ENCODE measurements at places on chromosomes 4 and X.

DNA sequence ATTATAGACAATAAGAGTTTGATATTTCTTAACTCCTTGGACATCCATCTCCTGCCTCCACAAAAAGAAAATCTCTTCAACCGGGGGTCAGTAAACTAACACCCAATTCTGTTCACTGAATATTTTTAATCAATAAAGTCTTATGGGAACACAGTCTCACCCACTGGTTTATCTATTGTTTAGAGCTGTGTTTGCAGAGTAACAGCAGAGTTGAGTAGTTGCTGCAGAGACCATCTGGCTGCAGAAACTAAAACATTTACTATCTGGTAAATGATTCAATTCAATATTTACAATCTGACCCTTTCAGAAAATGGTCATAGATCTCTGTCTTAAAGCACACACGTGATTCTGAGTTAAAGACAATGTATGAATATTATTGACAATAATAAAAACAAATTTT lies 94.0 kb downstream of the TMA16 start:
- peaks cover 14% of the 10 kb centered on the region for H3K4me1 ChIP-seq
- H3K27me3 ChIP-seq = no peaks in the 10 kb centered on the region
- DNase-seq = no peak
- no peak overlapping the region for H3K27ac ChIP-seq

DNA sequence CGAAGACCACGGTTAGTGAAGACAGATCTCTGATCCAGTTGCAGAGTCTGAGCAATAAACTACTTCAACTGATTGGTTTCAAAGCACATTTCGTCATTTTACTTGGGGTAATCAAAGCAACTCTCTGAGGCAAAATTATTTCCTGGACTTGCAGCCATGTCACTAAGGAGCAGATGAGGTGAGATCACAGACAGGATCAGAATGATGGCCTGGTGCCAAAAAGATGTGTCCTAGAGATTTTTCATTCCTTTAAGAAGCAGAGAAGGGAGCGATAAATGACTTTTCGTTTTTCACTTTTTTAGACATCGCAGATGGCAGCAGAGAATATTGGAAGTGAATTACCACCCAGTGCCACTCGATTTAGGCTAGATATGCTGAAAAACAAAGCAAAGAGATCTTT lies 83.9 kb downstream of the PTTG2 start:
- no peaks in the 10 kb centered on the region for H3K27me3 ChIP-seq
- no peak overlapping the region for H3K27ac ChIP-seq
- H3K4me1 ChIP-seq = no peaks in the 10 kb centered on the region
- DNase-seq = no peak
- H3K36me3 ChIP-seq = peaks cover 62% of the 10 kb centered on the region

DNA sequence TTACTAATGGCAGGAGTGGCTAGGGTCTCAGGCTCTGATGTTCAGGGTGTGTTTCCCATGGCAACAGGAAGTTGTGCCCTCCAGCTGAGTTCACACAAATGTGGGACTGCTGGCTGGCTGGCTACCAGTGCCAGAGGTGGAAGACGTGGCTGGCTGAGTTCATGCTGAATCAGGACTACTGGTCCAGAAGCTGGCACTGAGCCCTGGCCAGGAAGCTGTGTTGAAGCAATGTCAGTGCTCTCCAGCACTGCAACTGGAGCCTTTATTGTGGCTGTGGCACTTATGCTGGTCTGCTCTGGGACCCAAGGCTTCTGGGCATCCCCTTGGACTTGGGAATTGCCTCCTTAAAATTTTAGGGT lies 42.0 kb upstream of the ZXDA start:
- no peaks in the 10 kb centered on the region for H3K36me3 ChIP-seq
- H3K4me3 ChIP-seq = no peak overlapping the region
- peaks cover 66% of the 10 kb centered on the region for H3K27me3 ChIP-seq
- H3K4me1 ChIP-seq = peaks cover 3% of the 10 kb centered on the region
- no peak overlapping the region for H3K27ac ChIP-seq

DNA sequence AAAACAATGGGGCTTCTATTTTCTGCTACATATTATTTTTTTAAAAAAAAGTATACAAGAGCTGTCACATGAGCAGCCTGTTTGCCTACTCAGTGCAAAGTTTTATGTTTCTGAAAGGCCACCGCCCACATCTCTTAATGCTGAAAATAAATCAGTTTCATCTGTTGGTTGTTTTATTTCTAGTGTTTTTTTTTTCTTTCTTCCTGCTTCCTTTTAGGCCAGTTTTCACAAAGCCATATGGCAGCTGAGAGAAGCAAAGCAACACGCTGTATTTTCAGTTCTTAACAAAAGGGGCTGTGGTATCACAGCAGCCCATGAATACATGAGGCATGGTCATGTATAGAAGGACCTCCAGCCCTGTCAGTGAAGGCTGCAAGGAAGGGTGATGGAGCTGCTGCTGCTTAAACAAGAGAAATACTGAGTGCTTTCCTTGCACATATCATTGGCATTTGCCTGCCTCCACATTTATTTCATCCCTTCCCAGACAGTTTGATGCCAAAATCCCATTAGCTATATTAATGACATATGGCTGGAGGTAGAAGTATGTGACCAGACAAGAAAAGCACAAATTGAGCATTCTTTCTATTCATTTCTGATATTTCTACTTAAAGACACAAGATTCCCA lies 172.5 kb downstream of the PCDH18 start:
- no peaks in the 10 kb centered on the region for H3K27me3 ChIP-seq
- no peak for DNase-seq
- H3K27ac ChIP-seq = no peak overlapping the region
- no peaks in the 10 kb centered on the region for H3K36me3 ChIP-seq
- H3K4me1 ChIP-seq = no peaks in the 10 kb centered on the region

DNA sequence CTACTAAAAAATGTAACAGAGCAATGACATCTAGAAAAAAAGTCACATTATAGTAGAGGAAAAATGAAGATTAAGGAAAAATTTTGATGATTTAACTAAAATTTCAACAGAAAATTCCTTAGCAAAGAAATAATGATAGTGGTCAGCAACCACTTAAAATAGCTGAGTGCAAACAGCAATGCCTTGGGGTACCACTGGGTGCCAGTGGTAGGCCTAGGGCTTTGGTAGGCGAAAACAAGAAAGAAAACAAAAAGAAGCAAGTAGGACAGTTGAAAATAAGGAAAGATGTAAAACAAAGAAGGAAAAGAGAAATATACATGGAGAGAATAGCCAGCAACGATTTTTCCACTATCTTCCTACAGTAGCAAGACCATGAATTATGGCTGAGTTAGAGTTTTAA lies 313.5 kb upstream of the IRS4 start:
- H3K27me3 ChIP-seq = peaks cover 19% of the 10 kb centered on the region
- no peaks in the 10 kb centered on the region for H3K36me3 ChIP-seq
- no peak for DNase-seq
- H3K27ac ChIP-seq = no peak overlapping the region
- no peak overlapping the region for H3K4me3 ChIP-seq

DNA sequence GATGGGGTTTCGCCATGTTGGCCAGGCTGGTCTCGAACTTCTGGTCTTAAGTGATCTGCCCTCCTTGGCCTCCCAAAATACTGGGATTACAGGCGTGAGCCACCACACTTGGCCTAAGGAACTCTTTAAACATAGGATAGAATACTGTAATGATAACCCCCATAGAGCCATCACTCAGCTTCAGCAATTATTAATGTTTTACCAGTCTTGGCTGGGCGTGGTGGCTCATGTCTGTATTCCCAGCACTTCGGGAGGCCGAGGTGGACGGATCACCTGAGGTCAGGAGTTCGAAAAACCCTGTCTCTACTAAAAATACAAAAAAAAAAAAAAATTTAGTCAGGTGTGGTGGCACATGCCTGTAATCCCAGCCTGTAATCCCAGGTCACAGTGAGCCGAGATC lies 15.1 kb downstream of the EIF2S3 start:
- no peak overlapping the region for H3K27ac ChIP-seq
- no peak for DNase-seq
- H3K4me3 ChIP-seq = no peak overlapping the region
- no peaks in the 10 kb centered on the region for H3K27me3 ChIP-seq
- no peaks in the 10 kb centered on the region for H3K4me1 ChIP-seq

GRCh38 chrX:14913241-14913640 lies 40.0 kb downstream of the MOSPD2 start:
- peaks cover 11% of the 10 kb centered on the region for H3K27me3 ChIP-seq
- peaks cover 1% of the 10 kb centered on the region for H3K4me1 ChIP-seq
- H3K27ac ChIP-seq = no peak overlapping the region
- no peak for DNase-seq

DNA sequence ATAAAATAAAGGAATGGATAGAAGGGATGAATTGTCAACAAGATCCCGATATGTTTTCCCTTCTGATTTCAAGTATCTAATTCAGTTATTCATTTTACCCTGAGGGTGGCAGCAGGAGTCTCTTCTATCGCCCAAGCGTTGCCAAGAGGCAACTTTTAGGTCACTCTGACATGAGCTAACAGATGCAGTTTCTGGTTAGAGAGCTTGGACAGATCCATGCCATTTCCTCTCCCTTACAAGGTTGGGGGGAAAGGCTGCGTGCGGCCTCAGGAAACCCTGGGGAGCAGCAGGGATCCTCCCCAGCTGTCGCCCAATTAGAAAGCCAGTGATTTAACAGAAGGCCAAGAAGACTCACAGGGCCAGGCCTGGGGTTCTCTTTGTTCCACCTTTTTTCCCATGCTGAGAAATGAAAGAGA lies 35.3 kb upstream of the WAS start:
- no peak overlapping the region for H3K4me3 ChIP-seq
- no peak for DNase-seq
- H3K27me3 ChIP-seq = peaks cover 18% of the 10 kb centered on the region
- H3K27ac ChIP-seq = peak overlapping the region; percentile 64
- H3K36me3 ChIP-seq = no peaks in the 10 kb centered on the region

DNA sequence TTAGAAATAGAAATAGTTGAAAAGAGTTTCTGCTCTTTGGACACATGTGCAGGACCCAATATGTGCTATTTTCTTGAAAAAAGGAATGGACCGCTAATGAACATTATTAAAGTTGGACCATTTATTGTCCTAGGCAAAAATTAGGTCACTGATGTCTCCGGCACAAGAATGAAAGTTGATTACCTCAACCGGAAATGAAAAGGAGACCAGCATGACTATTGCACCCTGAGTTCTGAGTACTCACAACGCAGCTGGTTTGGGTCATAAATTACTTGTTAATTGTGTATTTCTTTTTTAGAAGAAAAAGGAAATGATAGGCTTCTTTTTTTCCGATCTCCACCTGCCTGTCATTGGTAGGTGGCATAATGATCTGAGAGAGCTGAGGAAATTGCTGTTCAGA lies 232.7 kb downstream of the ARHGAP24 start:
- no peak for DNase-seq
- H3K4me1 ChIP-seq = no peaks in the 10 kb centered on the region
- H3K4me3 ChIP-seq = no peak overlapping the region
- H3K36me3 ChIP-seq = no peaks in the 10 kb centered on the region

DNA sequence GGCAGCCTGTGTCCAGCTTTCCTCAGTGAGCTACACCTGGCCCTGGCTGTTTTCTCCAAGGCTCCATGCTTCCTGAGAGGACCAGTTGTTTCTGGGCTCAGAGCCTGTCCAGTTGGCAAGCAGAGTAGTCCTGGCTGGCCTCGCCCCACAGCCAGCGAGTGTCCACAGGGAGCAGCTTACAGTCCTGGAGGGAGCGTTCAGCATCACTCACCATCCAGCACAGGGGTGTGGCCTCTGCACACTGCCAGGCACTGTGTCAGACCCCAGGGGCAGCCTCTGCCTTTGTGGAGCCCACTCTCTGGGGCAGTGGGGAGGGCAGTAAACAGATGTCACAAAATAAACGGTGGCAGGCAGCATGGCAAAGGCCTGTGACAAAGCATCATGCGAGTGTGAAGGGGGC lies 23.9 kb downstream of the EVC start:
- no peak overlapping the region for H3K27ac ChIP-seq
- H3K4me1 ChIP-seq = no peaks in the 10 kb centered on the region
- no peaks in the 10 kb centered on the region for H3K36me3 ChIP-seq
- peaks cover 4% of the 10 kb centered on the region for H3K27me3 ChIP-seq
- no peak overlapping the region for H3K4me3 ChIP-seq

GRCh38 chr4:68167706-68168105 lies 38.0 kb upstream of the TMPRSS11F start:
- H3K27me3 ChIP-seq = peaks cover 22% of the 10 kb centered on the region
- no peak for DNase-seq
- no peak overlapping the region for H3K4me3 ChIP-seq
- no peaks in the 10 kb centered on the region for H3K36me3 ChIP-seq
- no peak overlapping the region for H3K27ac ChIP-seq
- H3K4me1 ChIP-seq = no peaks in the 10 kb centered on the region

DNA sequence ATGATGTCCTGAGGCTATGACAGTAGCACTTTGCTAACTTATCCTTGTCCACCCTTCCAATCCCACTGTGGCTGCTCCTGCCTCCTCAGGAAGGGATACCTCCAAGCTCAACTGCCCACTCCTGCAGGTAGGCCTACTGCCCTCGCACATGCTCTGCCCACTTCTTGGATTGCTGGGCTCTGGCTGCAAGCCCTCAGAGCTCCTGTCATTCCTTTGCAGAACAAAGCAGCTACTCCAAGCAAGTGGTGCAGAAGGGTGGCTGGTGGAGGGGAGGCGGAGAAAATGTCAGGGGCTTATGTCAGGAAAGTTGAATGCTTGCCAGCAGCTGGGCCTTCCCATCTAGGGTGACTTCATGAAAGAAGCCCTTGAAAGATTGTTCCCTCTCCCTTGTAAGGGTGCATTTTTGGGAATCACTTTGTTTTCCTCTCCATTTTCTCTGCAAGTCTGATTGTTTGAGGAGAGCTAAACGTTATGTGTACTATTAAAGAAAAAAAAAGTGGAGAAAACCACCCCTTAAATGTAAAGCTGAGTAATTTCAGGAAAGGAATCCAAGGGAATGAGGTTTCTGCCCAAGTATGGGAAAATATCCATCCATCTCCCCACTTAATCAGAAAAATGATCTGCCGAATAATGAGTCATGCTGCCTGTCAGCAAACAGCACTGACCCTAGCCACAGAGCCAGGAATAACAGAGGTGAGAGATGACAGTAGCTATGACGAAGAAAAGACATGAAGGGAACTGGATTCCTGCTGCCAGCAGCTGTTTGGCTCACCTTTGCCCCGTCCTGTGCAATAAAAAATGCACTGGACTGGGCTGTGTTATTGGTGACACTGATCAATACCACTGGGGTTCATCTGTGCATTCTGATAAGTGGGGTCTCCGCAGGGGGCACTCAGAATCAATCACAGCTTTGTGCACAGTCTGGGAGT lies 102.0 kb downstream of the RTL5 start:
- H3K4me3 ChIP-seq = no peak overlapping the region
- peaks cover 39% of the 10 kb centered on the region for H3K27me3 ChIP-seq

DNA sequence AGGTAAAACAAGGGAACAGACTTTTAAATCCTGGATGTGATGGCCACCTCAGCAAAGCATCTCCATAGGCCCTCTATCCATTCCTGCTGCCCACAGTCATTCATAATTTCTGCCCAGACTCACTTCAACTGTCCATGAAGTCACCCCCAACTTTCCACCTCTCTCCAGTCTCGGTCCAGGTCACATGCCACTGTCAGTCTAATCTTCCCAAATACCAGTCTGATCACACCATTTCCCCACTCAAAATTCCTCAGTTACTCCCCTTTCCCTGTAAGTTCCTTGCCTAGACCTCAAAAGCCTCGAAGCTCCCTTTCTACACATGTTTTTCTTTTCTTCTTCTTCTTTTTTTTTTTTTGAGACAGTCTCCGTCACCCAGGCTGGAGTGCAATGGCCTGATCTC lies 51.2 kb upstream of the HOPX start:
- no peak for DNase-seq
- no peaks in the 10 kb centered on the region for H3K27me3 ChIP-seq
- H3K4me3 ChIP-seq = no peak overlapping the region
- H3K36me3 ChIP-seq = no peaks in the 10 kb centered on the region
